ENCODE measurements at places on chromosomes 16 and 17.

- no peaks in the 10 kb centered on the region for H3K36me3 ChIP-seq
- H3K27ac ChIP-seq, result no peak overlapping the region
- peaks cover 2% of the 10 kb centered on the region for H3K4me1 ChIP-seq
- no peak overlapping the region for H3K4me3 ChIP-seq
- H3K27me3 ChIP-seq, result peaks cover 13% of the 10 kb centered on the region
These were observed 17.2 kb downstream of the COPRS start for GRCh38 chr17:31841850-31842194.

DNA sequence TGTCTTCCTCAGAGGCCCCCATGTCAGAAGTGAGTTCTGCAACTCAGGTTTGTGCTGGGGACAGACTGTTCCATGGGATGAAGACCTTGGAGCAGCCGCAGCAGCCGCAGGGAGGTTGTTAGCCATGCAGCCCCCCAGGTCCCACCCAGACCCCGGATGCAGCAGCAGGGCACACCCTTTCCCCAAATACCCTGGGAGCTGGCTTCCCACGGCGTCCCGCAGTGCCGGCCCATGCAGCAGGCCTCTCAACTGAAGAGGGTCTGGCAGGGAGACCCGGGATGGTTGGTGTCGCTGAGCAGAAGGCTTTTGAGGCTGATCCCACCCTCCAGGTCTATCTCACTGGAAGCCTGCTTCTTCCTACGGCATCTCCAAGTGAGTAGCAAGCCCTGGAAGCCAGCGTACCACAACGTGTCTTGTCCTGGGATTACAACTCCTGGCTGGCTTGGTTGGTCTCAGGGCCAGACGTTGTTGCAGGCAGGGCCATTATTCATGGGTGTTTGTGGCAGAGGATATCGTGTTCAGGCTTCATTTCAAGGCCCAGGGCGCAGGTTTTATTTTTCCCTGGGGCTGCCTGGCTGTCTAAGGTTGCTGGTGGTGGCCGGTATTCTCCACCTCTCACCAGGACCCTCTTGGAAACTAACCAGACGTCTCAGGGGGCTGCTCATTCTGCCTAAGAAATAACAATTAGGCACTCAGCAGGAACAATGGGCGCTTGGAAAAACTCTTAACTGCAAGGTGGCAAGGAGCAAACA is 223.2 kb downstream of the C16orf95 start:
- no peak for DNase-seq
- H3K4me1 ChIP-seq, result no peaks in the 10 kb centered on the region
- peaks cover 15% of the 10 kb centered on the region for H3K27me3 ChIP-seq
- no peaks in the 10 kb centered on the region for H3K36me3 ChIP-seq
- no peak overlapping the region for H3K27ac ChIP-seq
- H3K4me3 ChIP-seq, result no peak overlapping the region

DNA sequence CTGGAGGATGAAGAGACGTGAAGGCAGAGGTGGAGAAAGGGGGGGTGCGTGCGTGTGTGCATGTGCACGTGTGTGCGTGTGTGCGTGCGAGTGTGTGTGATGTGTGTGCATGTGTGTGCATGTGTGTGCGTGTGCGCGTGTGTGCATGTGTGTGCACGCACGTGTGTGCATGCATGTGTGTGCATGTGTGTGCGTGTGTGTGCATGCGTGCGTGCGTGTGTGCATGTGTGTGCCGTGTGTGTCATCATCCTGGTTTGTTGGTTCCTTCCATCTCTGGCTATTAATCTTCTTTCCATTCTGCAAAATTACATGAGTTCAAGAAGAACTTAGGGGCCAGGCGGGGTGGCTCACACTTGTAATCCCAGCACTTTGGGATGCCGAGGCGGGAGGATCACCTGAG is 17.0 kb upstream of the RPL38 start:
- no peak overlapping the region for H3K27ac ChIP-seq
- no peaks in the 10 kb centered on the region for H3K4me1 ChIP-seq
- no peak overlapping the region for H3K4me3 ChIP-seq
- H3K36me3 ChIP-seq, result no peaks in the 10 kb centered on the region
- peaks cover 40% of the 10 kb centered on the region for H3K27me3 ChIP-seq

- H3K27ac ChIP-seq, result no peak within 1 kb of the TSS
- no peak within 1 kb of the TSS for H3K4me3 ChIP-seq
- H3K36me3 ChIP-seq, result peaks cover 6% of the 10 kb centered on the region
- no peak for DNase-seq
- H3K4me1 ChIP-seq, result peaks cover 7% of the 10 kb centered on the region
- peaks cover 51% of the 10 kb centered on the region for H3K27me3 ChIP-seq
These were observed at the start of gene OR4D1 for GRCh38 chr17:58147930-58148434. TSS of gene OR4D1 (plus strand) at chr17:58148384. CDS start at chr17:58155154, 6,770 bp downstream.

DNA sequence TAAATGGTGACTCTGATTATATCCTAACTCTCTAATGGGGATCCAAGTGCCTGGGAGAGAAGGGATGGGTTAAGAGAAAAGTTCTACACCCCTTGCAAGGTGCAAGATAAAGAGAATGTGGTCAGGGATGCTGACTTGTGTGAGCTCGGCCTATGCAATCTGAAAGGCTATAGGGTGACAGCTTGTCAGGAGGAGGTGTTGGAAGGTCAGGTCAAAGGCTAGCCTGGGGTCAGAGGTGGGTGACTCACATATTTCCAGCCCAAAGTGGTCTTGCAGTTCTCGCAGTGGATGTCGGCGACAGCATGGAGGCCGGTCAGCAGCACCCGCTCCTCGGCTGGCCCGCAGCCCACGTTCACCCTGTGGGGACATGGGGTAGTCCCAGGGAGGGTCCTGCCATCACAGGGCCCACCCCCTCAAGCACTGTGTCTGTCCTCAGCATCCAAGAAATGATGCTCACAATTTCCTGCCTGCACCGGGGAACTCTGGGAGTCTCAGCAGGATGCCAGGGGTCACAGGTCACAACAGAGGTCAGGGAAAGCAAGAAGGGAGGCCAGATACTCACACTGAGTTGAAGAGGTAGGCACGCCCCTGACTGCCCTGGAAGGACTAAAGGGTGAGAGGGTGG is 1.4 kb downstream of the YPEL3 start:
- H3K4me1 ChIP-seq, result peaks cover 55% of the 10 kb centered on the region
- H3K27ac ChIP-seq, result peak overlapping the region; percentile 96
- H3K27me3 ChIP-seq, result no peaks in the 10 kb centered on the region
- peaks cover 29% of the 10 kb centered on the region for H3K36me3 ChIP-seq
- no peak for DNase-seq

- H3K27ac ChIP-seq, result no peak overlapping the region
- H3K4me1 ChIP-seq, result no peaks in the 10 kb centered on the region
- no peak for DNase-seq
- H3K4me3 ChIP-seq, result no peak overlapping the region
- H3K27me3 ChIP-seq, result peaks cover 35% of the 10 kb centered on the region
These were observed 179.6 kb downstream of the AIPL1 start for GRCh38 chr17:6255322-6255721.

GRCh38 chr16:55515111-55515510 is 6.2 kb downstream of the LPCAT2 start:
- no peaks in the 10 kb centered on the region for H3K4me1 ChIP-seq
- no peaks in the 10 kb centered on the region for H3K27me3 ChIP-seq
- no peak for DNase-seq
- no peak overlapping the region for H3K27ac ChIP-seq

DNA sequence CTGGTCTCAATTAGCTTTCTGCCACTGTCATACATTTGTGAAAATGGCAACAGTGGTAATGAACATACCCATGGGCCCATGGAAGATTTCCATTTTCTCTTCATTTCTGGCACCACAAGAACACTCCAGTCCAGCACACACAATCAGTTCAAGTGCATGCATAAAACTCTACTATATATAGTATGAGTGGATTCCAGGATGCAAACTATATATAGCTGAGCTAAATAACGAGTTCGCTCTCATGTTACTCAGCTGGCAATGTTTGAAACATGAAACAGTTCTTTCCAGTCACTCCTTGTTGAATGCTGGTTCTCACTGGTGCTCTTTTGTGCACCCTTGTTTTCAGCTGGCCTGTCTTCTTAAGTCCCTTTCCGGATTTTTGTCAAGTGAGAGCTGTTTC is 75.2 kb upstream of the DHX40 start:
- H3K4me3 ChIP-seq, result no peak overlapping the region
- peaks cover 2% of the 10 kb centered on the region for H3K4me1 ChIP-seq
- H3K36me3 ChIP-seq, result no peaks in the 10 kb centered on the region
- DNase-seq, result no peak
- no peak overlapping the region for H3K27ac ChIP-seq

- H3K4me3 ChIP-seq, result no peak overlapping the region
- no peaks in the 10 kb centered on the region for H3K36me3 ChIP-seq
- peaks cover 11% of the 10 kb centered on the region for H3K4me1 ChIP-seq
These were observed 9.9 kb downstream of the FOXJ1 start for GRCh38 chr17:76131051-76131691.

Data from stimulated activated naive B cell treated with anti-CD40 and anti-IgM and Interleukin-4, amounts not matched to agents 10 μg/mL and 1 μg/mL and 100 μg/mL, for 72 hours (primary cell).